Posterior vena cava (tissue), 2 donors: ENCODE measurements at places on chromosomes 7 and 10.

DNA sequence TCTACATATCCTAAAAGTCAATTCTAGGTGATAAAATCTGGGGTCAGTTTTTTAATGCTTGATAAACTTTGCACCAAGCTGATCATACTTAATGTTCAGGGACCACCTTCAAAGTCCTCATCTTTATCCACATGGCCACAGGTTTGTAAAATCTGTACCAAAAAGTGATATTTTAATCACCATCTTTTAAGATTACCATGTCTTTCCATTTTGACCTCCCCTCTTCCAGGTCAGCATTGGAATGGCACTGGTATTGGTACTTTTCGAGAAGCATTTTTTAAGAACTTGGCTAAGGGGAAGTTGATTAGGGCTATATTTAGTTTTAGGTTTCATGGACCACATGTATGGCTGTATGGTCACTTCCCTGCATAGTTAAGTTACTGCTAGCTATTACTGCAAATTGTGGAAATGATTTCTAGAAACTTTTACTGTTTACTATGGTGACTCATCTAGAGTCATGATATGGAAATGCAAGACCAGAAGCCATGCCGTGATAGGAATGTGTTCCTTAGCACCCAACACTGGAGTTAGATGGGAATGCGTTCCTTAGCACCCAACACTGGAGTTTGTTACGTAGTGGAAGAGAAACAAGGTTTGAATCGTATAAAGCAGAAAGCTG, 50.8 kb upstream of the ABLIM1 start:
- DNase-seq: no peak

GRCh38 chr7:131057015-131057793, 270.5 kb upstream of the MKLN1 start:
- DNase-seq: no peak

DNA sequence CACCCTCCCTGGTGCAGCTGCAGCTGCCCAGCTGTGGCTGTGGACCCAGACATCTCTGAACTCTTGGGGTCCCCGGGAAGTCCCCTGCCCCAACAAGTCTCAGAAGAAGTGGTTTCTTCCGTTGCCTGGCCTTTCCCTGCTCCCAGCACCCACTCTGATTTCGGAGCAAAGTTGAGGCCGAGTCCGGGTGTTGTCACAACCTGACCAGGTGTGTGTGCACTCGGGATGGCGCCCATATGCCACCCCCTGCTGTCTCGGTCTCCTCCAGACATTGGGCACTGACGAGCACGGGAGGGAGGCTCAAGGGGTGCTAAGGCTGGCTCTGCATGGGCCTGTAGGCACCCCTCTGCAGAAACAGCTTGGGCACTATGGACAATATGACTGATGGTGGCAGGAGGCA, 1055.3 kb downstream of the REEP3 start:
- no peak for DNase-seq

DNA sequence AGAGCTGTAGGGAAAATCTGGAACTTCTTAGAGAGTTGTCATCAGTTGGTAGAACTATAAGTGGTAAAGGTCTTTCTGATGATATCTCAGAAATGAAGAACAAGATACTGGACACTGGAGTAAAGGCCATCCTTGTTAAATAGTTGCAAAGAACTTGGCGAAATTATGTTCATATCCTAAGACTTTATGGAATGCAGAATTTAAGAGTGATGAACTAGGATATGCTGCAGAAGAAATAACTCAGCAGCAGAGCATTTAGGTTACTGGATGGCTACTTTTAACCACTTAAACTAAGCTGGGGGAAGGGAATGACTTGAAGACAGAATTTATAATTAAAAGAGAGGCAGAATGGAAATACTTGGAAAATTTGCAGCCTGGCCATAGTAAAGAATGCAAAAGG, 23.7 kb downstream of the PTEN start:
- no peak for DNase-seq

DNA sequence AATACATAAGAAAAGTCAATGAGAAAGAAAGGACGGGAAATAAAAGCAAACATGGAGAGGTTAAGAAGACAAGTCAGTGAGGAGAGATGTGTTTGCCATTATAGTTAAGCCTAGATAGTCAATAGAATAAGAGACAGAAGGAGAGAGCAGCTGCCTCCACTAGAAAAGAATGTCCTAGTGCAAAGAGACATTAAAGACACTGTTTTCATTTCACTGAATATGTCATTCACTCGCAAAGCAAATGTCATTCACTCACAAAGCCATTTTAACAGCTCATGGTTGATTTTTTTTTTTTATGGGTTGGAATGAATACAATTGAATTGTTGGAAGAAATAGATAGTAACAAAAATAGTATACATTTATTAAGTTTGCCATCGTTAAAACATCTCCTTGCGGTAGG, 1007.6 kb downstream of the DNAJB9 start:
- no peak for DNase-seq

- DNase-seq: peak; percentile 94
Observed at GRCh38 chr10:79381804-79382221, 34.5 kb downstream of the PPIF start.

DNA sequence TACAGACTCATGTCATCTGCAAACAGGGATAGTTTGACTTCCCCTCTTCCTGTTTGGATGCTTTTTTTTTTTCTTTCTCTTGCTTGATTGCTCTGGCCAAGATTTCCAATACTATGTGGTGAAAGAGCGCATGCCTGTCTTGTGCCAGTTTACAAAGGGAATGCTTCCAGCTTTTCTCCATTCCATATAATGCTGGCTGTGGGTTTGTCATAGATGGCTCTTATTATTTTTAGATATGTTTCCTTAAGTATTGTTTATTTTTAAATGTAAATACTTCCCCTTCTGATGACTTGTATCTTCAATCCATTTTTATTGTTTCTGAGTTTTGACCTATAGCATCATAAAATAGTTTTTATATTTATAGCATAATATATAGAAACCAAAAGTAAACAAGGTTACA, 17.9 kb downstream of the FAM237B start:
- no peak for DNase-seq

GRCh38 chr7:100152937-100153666, 4.4 kb downstream of the LAMTOR4 start:
- no peak for DNase-seq

GRCh38 chr10:60652628-60653027, 125.7 kb upstream of the CDK1 start:
- DNase-seq: no peak

DNA sequence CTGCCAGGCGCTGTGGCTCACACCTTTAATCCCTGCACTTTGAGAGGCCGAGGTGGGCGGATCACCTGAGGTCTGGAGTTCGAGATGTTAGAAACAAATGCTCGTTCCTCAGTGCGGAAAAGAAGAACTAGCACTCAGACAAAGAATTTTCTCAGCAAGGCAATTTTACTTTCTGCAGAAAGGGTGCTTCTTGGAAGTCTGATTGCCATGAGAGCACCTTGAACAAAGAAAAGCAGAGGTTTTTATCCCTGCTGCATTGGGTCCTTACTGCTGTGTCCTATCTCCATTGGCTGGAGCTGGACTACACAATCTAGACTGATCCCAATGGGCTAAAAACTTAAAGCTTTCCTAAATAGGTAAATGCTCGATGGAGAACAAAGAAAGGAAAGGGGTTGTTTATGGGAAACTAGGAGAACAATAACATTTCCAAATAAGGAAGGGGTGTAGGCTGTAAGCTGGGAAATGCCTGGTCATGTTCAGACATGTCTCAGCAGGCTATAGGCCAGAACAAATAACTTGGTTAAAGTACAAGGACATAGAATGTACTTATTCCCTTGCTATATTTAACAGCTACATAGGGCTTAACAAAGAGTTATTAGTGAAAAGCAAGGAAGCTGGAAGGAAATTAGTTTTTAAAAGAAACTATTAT, 26.1 kb upstream of the ACTR3B start:
- DNase-seq: no peak

GRCh38 chr7:106053109-106053508, 59.0 kb downstream of the SYPL1 start:
- DNase-seq: peak; percentile 19
